ENCODE measurements at places on chromosomes 1 and 21.

- DNase-seq, result peak; percentile 25
Observed at GRCh38 chr1:196660852-196661251, 9.0 kb downstream of the CFH start.

DNA sequence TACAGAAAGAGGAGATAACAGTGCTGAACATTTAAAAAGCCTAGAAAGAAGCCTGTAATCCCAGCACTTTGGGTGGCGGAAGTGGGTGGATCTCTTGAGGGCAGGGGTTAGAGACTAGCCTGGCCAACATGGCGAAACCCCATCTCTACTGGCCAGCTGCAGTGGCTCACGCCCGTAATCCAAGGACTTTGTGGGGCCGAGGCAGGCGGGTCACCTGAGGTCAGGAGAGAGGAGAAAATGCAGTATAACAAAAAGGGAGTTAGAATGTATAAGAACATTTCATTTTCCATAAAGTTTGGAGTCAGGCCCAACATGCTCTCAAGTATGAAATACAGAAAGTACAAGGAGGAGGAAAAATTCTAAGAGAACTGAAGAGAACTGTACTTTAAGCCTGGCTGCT, 134.5 kb downstream of the SMYD3 start:
- no peak for DNase-seq

DNA sequence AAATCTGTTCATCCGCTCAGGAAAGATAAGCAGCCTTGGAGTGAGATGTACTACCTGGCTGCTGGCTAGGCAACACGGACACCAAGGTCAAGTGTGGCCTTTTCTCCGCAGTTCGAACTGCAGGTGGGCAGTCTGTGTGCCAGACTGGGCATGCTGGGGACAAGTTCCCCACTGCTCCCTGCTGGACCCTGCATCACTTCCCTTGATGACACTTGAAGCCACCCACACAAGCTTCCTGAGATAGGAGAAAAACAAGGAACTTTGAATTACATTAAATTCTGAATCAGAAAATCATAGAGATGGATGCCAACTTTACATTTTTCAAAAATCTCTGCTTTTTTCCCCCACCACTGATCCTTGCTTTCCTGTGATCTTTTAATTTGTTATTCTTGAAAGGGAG, 38.3 kb downstream of the BEND5 start:
- no peak for DNase-seq

- DNase-seq, result no peak
Observed at GRCh38 chr1:160607672-160608032, 28.4 kb upstream of the CD84 start.

DNA sequence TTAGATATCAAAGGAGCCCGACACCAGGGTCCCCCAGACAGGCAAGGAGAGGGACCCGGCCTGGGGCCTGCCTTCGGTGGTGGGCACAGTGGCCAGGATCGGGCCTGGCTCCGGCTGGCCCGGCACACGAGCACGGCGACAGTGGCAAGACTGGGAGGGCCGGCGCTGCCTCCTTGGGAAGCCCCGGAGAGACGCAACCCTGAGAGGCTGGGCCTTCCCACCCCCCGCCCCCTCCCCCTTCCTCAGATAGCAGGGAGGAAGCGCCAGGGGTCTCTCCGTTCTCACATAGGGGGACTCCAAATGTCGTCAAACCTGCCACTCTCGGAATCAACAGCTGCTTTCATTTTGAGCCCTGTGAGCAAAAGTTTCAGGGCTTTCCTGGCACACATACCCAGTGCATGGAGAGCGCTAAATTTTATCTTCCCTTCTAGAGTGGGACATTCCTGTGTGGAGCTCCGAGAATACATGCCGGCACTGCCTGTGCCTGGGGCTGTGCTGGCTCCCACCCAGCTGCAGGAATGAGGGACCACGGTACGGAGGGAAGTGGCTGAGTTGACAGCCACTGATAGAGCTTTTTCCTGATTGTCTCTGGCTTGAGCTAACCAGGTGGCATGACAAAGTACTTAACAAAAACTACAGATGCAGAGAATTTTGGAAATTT, 62.4 kb downstream of the CD247 start:
- DNase-seq, result peak; percentile 3

DNA sequence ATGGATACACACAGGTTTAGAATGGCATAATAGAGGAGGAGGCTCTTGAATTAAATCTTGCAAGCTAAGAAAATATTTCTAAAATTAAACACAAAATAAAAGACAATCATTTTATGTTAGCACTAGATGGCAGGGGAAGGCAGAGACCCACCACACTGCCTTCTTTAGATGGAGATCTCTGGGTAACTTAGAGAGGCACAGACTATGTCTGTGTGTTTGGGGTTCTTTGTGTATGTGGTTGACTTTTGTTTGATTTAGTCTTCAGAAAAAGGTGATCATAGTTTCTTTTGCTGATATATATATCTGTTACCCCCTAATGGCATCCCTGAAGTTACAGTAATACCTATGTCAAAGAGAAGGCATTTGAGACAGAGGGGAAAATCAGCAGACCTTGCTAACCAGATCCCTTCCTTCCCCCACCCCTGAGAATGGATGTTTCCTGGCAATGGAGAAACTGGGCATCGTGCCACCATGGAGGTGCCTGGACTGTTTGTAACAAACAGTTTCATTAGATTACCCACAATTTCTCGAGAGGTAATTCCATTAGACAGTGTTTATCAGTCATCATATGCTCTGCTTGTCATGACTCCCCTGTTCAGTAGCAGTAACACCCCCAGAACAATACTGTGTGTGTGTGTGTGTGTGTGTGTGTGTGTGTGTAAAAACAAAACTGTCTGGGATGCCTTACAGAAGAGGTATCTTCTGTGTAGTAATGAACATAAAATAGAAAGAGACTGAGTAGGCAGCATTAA, 228.3 kb upstream of the DEPDC1 start:
- DNase-seq, result peak; percentile 2
